ENCODE measurements at places on chromosomes 1 and 21. TPM values are rescaled to one million over a fixed set of nuclear protein-coding genes. Genes with fewer than 3 reads are reported as not detected.

DNA sequence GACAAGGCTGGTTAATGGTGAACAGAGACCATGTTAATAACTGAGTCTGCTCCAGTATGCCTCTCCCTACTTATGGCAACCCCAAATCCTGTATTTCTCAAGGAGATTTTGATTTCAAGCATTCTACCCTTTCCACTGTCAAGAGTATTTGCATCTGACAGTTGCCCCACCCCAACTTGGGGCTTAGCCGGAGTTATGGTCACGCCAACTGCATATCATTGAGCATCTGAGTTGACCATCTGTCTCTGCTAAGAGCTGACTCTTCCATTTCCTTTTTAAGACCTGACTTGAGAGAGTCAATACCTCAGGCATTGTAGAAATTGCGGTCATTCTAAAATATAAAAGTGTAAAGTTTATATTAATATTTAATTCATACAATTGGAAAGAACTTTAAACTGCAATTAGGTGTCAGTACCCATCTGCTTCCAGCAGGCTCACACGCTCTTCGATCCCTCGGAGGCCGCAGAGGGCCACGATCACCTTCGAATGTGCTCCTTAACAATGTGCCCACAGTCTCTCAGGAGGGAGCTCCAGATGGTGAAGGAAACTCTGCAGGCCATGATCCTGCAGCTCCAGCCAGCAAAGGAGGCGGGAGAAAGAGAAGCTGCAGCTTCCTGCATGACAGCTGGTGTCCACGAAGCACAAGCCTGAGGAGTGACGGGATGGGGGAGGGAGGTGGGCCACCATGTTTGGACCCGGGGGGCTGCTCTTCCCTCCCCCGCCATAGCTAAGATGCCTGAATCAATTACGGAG lies 409.8 kb downstream of the DISC1 start:
- DNase-seq = no peak

DNA sequence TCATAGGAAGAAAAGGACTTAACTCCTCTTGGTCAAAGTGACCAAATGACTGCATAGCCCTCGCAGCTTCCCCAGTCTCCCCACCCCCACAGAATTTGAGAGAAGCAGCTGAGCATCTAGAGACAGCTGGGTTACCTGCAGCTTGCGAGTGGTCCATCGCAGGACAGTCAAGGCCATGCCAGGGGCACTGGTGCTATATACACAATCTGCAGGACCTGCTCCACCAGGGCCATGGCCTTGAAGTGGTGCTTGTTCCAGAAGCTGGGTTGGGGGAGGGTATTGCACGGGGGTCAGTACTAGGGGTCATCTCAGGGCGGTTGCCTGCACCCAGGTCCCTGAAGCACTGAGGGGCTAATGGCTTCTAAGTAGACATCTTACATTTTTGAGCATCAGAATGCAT lies 10.4 kb downstream of the MRTO4 start:
- no peak for DNase-seq

Gene CHRM3
- total RNA-seq = 0.36 TPM

Gene NLRP3
- 9.1 TPM for total RNA-seq

Gene NPR1
- not detected for total RNA-seq

Gene PDPN
- total RNA-seq = not detected

GRCh38 chr1:79895573-79895972 lies 889.0 kb upstream of the ADGRL4 start:
- DNase-seq = no peak

Gene UBE4B
- 35.9 TPM for total RNA-seq

GRCh38 chr1:17290553-17290952 lies 17.4 kb upstream of the PADI4 start:
- no peak for DNase-seq
